ENCODE measurements at places on chromosomes 2 and 18. TPM values are rescaled to one million over a fixed set of nuclear protein-coding genes. Genes with fewer than 3 reads are reported as not detected.

The C2orf80 gene
- not detected for total RNA-seq

The SLC9A4 gene
- not detected for total RNA-seq

The RFX8 gene
- 2.9 TPM for total RNA-seq

The SLC19A3 gene
- 521 TPM for total RNA-seq

The ST8SIA3 gene
- not detected for total RNA-seq

The TSPYL6 gene
- not detected for total RNA-seq

The CFAP53 gene
- total RNA-seq = 0.75 TPM

Measured in subcutaneous adipose tissue (tissue), 4 donors.